Pericardium fibroblast (primary cell): ENCODE measurements at places on chromosomes 1 and 21. TPM values are rescaled to one million over a fixed set of nuclear protein-coding genes. Genes with fewer than 3 reads are reported as not detected.

MATN1 gene
- total RNA-seq: under 0.01 and 0.23 TPM in 2 replicates

SLC45A3 gene
- total RNA-seq: 0.51 and 3.4 TPM in 2 replicates

ZNF593OS gene
- 0.23 TPM in 1 of 2 replicates, not detected in the other for total RNA-seq

SH2D1B gene
- total RNA-seq: not detected in 2 replicates

IVL gene
- total RNA-seq: not detected in 2 replicates

DIO1 gene
- not detected in 2 replicates for total RNA-seq

FMN2 gene
- under 0.01 and 0.26 TPM in 2 replicates for total RNA-seq

UBL4B gene
- 0.51 TPM in 1 of 2 replicates, not detected in the other for total RNA-seq

TDRD5 gene
- not detected in 2 replicates for total RNA-seq

CRNN gene
- total RNA-seq: not detected in 2 replicates

CLIC6 gene
- total RNA-seq: not detected in 2 replicates
